ENCODE measurements at places on chromosomes 2 and 18.

- DNase-seq: no peak
Measured at GRCh38 chr18:49249521-49249920, 210.9 kb downstream of the DYM start.

DNA sequence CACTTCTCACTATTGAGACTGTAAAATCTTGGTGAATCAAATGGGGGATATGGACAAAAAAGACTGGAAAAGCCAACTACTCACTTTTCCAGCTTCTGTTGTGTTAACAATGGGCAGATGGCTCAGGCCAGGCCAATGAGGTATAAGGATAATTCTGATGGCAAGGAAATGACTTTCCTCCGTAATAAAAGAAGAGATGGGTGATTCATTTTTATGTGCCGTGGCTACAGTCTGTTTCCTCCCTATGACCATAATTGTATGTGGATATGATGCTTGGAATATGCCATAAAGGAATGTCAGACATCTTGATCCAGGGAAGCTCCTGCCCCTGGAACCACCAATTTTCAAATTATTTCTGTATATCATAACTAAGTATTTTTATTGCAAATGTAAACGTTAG lies 406.8 kb downstream of the CCDC85A start:
- DNase-seq: no peak

DNA sequence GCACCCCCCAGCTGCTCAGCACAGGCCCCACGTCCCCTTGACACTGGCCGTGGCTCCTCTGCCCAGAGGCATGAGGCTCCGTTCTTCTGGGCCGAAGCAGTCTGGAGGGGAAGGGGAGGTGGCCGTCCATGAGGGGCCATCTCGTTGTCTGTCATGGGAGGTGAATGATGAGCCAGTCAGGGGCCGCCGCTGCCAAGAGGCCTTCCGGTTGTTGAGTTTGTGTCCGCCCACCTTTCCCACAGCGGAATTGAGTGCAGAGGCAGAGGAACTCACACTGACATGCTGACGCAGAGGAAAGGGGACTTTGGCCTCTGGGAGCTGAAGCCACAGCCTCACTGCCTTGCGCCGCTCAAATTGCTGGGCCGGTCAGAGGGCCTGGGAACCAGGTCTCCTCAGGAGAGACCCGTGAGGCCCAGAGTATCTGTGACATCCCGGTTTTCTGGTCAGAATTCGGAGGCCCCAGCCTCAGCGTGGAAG lies 268.4 kb downstream of the ATAD2B start:
- DNase-seq: no peak

DNA sequence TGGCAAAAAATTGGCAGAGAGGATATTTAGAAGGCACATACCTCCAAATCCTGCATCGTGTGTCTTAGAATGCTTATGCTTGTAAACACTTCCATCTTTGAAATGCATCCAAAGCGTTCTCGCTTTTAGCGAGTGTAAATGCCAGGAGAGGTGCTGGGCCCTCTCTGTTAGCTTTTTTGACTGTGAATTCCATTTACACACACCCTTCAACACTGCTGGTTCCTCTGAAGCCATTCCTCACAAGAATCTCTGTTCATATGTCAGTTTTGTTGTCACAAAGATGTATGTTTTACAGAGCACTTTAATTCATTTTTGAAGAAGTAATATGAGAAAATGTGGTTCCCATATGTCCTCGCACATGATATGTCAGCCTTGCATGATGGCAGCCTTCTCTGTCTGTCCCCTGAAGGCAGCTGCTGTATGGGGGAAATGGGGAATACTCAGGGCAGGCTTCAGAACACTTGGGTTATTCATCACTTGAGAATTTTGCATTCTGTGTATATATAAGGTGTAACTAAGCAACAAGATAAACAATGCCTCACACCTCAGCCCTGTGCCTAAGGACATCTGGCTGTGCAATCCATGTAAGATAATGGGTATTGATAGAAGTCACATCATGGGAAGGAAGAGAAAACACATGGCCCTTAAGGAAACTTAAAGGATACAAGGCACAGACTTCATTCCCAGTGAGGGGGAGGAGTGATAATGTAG lies 52.3 kb downstream of the RAB27B start:
- DNase-seq: no peak

DNA sequence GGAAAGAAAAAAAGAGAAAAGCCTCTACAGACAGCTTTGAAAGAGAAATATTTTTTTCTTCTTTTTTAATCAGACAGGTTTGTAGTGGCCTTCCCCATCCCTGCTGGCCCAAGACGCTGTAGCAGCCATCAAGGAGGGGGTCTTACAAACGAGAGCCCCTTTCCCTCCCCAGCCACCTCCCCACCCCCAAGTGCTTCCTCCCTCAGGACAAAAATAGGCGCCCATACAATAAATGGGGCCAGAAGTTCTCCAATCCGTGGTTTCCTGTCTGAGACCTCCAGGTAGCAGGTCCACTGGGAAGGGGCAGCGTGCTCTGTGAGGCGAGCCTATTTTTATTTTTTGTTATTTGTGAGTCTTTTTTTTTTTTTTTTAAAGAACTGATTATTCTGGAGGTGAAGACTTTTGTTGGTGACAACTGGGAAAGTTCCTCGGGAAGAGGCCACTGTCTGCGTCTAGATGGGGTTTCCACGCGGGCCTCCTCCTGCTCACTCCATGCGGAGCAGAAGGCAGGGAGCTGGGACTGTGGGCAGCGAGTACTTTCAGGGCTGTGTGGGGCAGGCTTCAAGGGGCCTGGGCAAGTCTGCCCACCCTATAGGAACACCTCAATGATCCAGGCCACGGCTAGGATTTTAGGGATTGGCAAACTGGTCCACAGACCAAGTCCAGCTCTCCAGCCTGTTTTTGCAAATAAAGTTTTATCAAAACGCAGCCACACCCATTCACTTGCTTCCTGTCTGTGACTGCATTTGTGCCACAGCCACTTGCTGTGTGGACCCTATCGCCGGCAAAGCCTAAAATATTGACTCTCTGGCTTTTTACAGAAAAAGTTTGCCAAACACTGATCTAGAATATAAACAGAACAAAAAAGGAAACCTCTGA lies 139.6 kb downstream of the CTIF start:
- no peak for DNase-seq

- DNase-seq: no peak
Measured at GRCh38 chr2:135667045-135667444, 74.6 kb upstream of the UBXN4 start.

DNA sequence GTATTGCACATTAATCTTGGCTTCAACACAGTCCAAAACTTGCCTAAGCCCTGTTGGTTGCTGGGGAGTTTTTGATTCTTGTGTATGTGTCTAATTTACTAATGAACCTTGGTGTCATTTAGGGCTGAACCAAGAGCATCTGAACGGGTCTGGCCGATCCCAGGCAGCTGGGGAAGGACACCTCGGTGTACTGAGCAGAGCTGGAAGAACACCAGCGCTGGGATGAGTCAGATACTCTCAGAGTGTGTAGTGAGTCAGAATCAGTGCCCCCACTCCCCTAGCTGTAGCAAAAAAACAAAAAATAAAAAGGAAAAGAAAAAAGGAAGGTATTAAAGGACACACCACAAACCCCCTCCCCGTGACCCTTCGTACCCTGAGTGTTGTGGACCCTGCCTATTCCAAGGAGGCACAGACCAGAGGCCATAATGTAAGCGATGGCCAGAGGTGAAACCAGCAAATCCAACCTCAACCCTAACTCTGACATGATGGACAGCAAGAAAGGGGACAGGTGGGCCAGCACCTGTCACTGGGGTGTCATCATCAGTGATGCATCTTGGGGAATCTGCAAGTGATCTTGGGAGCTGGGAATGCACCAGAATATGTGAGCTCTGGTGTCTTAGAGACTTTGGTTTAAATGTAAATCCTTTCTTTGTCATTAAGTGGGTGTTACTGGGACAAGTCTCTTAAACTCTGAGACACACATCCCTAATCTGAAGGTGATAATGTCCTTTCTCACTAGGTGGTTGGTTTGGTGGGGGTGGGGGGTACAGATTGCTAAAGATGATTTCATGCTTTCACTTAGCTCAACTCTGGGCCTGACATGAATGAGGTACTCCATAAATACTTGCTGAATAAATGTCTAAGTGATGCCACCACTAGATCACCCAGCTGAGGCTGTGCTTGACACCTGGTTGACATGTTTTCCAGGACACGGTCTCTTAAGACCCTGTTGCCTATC lies 34.2 kb upstream of the NCOA1 start:
- DNase-seq: peak; percentile 59

- no peak for DNase-seq
Measured at GRCh38 chr2:30588994-30589393, 141.9 kb downstream of the LCLAT1 start.

DNA sequence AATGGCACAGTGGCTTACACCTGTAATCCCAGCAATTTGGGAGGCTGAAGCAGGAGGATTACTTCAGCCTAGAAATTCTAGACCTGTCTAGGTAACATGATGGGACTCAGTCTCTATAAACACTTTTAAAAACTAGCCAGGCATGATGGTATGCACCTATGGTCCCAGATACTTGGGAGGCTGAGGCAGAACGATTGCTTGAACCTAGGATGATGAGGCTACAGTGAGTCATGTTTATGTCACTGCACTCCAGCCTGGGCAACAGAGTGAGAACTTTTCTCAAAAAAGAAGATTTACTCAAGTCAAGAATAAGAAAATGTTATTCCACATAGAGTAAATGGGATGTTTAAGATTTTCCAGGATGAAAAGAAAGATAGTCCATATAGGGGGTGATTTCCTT lies 158.6 kb downstream of the HNMT start:
- DNase-seq: no peak

GRCh38 chr2:238287737-238288649 lies at the start of gene PER2:
Gene PER2, minus strand, starts transcription at chr2:238288610. Its CDS starts 10,674 bp downstream, at chr2:238277936.
- DNase-seq: peak; percentile 85

DNA sequence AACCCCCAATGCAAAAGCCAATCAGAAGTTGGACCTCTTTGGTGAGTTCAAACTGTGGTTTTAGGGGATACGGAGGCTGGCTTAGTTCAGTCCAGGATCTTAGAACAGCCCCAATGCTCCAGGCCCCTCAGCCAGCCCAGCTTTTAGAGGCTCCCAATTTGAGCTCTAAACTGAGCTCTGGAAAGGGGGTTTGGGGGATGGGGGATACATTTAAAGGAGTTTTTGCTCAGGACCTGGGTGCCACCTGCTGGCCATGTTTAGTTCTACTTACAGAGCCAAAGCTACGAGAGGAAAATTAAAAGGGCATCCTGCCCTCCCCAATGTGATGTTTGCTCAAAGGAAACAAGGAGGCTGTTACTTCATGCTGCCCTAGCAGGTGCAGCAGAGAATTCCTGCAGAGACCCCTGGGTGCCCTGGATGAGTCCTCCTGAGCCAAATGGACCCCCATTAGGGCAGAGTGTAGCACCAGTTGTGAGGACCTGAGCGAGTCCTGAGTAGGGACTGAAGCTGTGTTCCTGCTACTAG lies 15.9 kb upstream of the TMEM214 start:
- DNase-seq: peak; percentile 63

- DNase-seq: no peak
Measured at GRCh38 chr18:57294547-57294946, 57.8 kb upstream of the ST8SIA3 start.

- DNase-seq: no peak
Measured at GRCh38 chr18:44709307-44710126, 28.8 kb downstream of the SETBP1 start.

GRCh38 chr2:170869036-170869435 lies 52.3 kb downstream of the GAD1 start:
- DNase-seq: no peak

- no peak for DNase-seq
Measured at GRCh38 chr2:240795454-240795853, 24.6 kb downstream of the KIF1A start.

DNA sequence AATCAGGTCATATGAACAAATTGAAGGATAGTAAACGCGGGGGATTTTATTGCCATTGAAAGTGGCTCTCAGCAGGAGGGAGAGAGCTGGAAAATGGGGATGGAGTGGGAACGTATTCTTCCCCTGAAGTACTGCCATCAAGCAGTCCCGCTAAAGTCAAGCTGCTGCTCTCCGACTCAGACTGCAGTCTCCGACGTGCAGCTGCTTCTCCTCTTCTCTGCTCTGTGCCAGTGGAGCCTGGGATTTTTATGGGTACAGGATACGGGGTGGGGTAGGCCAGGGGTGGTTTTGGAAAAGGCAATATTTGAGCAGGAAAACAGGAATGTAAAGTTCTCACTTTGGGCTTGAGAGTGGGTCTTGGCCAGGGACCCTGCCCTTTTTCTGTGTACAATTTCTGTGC lies 33.0 kb downstream of the KCTD18 start:
- no peak for DNase-seq

DNA sequence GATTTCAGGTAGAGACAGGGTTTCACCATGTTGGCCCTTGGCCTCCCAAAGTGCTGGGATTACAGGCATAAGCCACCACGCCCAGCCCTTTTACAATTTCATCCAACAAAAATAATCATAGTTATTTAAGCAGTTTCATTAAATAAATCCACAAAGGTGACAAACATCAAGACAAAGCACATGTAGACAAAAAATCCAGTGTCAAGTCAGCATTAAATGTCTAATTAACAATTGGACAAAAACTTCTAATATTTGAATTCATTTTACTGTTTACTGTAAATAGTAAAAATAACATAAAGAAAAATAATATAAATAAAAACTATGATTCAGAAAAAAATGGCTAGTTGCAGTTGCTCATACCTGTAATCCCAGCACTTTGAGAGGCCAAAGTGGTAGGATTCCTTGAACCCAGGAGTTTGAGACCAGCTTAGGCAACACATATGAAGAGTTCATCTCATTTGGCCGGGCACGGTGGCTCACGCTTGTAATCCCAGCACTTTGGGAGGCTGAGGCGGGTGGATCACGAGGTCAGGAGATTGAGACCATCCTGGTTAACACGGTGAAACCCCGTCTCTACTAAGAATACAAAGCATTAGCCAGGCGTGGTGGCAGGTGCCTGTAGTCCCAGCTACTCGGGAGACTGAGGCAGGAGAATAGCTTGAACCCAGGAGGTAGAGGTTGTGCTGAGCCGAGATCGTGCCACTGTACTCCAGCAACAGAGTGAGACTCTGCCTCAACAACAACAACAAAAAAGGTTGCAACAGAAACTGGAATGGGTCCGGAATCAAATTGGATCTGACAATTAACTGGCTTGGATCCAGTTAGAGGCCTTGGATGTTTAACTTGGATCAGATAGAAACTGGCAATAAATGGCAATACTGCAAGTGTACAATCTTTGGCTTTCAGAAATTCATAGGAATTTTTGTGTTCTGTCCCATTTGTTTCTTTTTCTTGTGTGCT lies 56.9 kb upstream of the MAT2A start:
- no peak for DNase-seq

- no peak for DNase-seq
Measured at GRCh38 chr2:145744541-145745386, 1224.8 kb upstream of the ZEB2 start.

Measured in body of pancreas (tissue), 4 donors.